Small intestine (tissue), 16 donors: ENCODE measurements at places on chromosomes 12 and 14. TPM values are rescaled to one million over a fixed set of nuclear protein-coding genes. Genes with fewer than 3 reads are reported as not detected.

The TBX5 gene
- not detected for polyA plus RNA-seq

The SYT1 gene
- 11.3 TPM for polyA plus RNA-seq

The MAP1LC3B2 gene
- 2.7 TPM for polyA plus RNA-seq

The MYH6 gene
- 0.01 TPM for polyA plus RNA-seq

The CD27 gene
- polyA plus RNA-seq: 16.2 TPM

The PRKD1 gene
- polyA plus RNA-seq: 1.9 TPM

The RHOJ gene
- 4.3 TPM for polyA plus RNA-seq
